Astrocyte (in vitro differentiated cells and primary cell): ENCODE measurements at places on chromosomes 4 and X.

DNA sequence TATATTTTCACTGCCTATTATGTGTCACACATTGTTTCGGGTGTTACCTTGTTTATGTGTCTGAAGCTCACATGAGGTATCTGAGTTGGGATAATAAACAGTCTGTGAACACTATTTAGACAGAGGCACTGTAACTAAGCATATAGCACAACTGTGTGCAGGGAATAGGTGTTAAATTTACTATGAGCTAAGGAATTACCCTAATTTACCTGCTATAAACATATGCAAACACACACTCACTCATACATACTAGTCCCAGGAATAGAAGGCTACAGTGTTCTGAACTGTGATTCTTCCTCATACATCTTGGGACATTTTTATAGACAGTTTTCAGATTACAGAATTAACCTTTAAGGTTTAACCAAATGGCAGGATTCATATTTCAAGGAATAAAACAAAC, 127.6 kb upstream of the SPANXN4 start:
- no peak for DNase-seq

DNA sequence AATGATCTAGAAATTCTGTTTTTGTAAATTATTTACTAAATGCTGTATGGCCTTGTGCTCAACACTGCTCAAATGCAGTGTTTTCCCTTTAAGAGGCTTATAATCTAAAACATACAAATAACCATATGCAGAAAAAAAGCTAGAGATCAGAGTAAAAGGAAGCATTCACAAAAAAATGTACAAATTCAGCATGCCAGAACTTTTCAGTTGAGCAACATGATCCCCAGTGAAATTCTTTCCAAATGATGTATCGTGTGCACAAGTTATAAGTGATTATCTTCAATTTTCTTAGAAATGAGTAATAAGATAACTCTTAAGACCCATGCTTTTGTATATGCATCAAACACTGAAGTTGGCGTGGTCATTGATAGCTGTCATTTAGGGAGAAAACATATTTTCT, 5.0 kb downstream of the GPC3 start:
- DNase-seq: no peak

- no peak for DNase-seq
Observed at GRCh38 chr4:102527695-102528283, 26.6 kb downstream of the NFKB1 start.

DNA sequence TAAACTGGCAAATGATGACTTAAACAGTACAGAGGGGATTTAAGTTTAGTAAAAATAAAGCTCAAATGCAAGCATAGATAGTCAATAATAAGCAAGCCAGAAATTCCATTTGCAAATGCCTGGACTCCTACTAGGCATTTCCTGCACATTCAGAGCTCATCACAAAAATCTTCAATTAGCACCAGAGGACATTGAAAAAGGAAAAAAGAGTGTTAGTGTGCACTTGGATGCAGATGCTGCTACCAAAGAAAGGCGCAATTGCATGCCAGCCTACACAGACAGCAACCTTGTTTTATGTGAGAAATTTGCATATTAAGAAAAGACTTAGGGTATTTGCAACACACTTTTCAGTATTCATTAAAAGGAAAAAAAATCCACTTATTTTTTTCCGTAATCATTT, 282.1 kb downstream of the GRIA2 start:
- DNase-seq: no peak

GRCh38 chrX:146224442-146224841, 406.8 kb downstream of the SLITRK2 start:
- DNase-seq: no peak

DNA sequence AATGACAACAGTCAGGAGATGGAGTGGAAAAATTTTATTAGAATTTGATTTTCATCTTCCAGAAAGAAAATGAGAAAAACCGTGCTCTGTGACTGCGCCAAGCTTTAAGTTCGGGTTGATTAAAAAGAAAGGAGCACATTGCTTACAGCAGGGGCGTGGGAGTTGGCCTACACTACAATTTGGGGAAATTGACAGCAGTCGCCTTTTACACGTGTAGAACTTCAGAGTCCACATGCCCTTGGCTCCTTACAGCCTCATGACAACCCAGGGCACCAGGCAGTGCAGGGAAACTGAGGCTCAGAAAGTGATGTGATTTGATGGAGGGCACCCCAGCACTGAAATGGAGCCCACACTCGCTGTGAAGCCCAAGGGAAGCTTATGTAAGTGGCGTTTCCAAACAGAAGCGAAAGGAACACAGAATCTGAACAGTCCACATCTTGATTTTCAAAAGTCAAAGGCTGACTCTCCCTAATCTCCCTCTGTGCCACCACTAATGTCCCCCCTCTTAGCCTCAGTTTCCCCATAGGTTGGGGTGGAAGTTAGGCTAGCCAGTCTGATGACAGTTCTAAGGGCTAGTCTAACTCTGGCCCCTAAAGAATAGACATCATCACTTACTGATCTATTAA, 5.5 kb downstream of the PPP2R2C start:
- no peak for DNase-seq

GRCh38 chr4:147799986-147800555, 68.2 kb downstream of the ARHGAP10 start:
- peak; percentile 36 for DNase-seq

GRCh38 chrX:119337201-119337600, 61.9 kb upstream of the SLC25A43 start:
- no peak for DNase-seq

GRCh38 chrX:14591976-14592375, 62.6 kb downstream of the GLRA2 start:
- peak; percentile 10 for DNase-seq

DNA sequence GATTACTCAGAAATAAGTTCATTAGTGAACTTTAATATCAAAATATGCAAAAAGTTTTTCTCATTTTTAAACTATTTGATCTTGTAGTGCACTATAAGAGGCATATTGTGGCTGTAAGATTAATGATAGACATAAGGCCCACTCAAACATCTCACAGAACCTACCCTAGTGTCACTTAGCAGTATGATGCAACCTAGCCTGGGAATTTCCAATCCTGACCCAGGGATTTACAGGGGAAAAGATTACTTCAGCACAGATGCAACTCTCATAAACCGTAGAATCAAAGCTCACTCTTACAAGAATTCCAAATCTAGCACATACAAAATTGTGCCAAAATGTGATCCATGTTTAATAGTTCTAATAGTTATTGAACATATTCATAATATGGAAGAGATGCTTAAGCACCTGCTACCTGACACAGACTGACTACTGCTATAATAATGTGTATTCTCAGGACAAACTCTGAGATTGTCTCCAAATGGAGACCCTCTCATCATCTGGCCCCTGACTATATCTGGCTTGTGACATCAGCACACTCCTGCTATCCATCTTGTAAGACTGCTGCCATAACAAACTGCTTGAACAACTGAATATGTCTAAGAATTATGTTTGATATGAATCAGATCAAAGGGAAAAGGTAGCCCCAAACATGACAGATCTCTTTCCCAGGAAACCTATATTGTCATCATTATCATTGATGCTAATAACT, 271.9 kb downstream of the PABPC4L start:
- no peak for DNase-seq

GRCh38 chrX:118239178-118239870, 106.6 kb upstream of the WDR44 start:
- DNase-seq: peak; percentile 27

DNA sequence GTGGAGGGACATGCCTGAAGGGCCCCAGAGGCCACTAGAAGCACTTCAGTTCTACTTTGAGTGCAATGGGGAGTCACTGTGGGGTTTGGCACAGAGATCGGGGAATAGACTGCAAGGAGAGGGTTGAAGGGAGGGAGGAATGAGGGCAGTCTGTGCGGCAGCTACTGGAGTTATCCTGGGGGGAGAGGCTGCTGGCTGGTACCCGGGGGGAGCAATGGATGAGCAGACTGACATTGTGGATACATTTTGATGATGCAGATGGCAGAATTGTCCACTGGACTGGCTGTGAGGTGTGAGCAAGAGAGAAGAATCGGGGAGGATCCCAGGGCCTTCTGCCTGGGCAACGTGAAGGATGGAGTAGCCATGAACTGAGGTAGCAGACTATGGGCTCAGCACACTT, 2.8 kb upstream of the MAMLD1 start:
- no peak for DNase-seq

GRCh38 chr4:183986291-183986970, 81.3 kb downstream of the STOX2 start:
- DNase-seq: no peak

GRCh38 chr4:59179372-59179771, 2020.8 kb upstream of the ADGRL3 start:
- no peak for DNase-seq

DNA sequence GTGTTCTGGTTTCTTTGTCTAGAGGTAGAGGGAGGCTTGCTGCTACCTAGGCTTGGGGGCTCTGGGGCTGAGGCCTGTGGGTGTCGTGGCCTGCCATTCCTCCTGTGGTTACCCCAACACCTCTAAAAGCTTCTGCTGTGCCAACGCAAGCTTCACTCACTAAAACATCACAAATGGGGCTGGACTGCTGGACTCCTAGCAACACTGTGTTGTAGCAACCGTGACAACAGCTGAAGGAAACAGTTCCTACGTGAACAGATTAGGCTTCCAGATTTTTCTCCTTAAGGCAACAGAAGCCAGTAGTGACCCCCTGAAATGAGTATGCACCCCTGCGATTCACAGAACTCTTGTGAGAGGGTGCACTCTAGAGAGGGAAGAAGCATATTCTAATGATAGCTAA, 138.3 kb upstream of the TEX13D start:
- no peak for DNase-seq

DNA sequence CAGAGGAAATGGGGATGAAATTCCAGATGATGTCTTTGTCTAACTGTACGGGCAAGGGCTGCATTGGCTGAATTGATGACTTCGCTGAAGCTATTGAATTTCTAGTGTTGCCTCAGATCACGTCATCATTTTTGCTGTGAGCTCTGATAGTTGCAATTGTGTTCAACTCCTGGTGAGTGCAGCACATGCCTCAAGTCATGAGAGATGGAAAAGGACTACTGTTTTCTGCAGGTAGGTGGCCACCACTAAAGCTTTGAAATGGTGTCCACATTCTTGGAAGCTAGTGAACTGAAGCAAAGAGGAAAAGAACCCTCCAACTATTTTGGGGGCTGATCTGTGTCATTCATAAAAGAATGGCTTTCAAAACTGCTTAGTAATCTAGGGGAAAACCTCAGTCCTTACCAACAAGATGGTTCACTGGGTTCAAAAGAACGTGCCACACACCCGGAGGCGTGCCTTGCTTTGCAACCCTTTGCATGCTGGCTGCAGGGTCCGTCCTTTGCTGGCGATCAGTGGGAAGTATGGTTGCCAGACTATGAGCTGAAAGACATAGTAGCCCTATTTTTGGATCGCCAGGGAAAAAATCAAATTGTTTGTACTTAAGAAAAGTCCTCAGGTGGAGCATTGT, 88.1 kb upstream of the STOX2 start:
- no peak for DNase-seq

DNA sequence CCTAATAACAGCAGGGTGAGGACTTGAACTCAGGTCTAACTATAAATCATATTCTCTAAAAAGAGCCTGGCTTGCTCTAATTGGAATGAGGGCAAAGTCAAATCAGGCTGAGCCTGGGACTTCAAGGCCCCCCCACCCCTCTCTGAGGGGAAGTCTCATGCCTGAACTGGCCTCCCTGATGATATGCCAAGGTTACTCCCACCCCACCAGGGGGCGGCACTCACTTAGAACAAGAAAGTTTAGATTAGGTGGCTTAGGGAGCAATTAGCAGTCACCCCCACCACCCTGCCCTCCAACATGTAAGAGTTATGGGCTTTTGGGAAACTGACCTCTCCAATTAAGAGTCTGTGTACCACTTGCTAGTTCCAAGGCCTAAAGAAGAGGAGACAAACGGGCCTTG, 2.7 kb downstream of the FOXO4 start:
- DNase-seq: no peak

DNA sequence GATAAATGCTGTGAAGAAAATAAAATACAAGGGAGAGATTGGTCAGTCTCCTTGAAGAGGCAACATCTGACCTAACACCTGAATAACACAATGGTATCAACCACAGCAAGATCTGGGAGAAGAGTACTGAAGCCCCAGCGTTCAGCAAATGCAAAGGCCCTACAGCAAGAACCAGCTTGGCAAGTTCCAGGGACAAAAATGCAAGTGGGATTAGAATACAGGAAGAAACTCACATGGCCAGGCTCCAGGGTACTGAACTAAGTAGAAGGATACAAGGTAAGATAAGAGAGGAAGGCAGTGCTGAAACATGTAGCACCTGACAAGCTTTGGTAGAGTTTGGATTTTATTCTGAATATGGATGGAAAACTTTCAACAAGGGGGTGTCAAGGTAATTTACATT, 3.6 kb downstream of the SMIM14 start:
- DNase-seq: no peak

DNA sequence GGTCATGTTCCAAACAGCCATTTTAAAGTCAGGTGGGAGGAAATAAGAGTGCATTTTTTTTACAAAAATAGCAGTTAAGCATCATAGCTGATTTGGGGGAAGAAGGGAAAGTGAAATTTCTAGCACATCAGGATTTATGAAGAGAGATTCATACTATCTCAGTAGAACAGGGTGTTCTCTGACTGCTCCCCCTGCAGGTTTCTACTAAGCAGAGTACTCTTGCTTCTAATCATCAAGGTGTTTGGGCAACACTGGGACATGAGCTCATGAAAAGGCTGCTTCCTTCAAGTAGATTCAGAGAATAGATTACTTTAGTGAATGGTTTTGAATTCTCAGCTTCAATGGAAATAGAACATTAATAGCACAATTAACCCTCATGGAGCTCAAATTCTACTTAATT, 591.4 kb upstream of the PCDH10 start:
- no peak for DNase-seq

DNA sequence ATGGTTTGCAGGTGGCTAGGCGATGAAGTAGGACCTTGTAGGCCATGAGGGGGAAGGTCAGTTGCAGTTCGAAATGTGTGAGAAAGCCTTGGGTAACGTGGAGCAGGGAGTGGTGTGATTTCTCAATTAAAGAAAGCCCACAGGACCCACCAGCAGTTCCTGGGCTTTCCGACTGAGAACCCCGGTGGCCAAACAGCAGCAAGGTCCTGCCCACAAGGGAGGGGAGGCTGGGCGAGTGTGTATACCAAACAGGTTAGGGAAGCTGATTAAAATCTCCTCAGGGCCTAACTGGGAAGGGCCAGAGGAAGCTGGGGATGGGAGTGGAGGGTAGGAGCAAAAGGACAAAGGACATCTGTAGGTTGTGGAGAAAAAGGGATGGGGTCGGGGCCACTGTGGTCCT, 2.4 kb downstream of the ATP6AP1 start:
- no peak for DNase-seq

- no peak for DNase-seq
Observed at GRCh38 chr4:76515975-76516843, 81.2 kb downstream of the SHROOM3 start.

- DNase-seq: no peak
Observed at GRCh38 chr4:115334736-115335411, 221.5 kb upstream of the NDST4 start.

GRCh38 chrX:40998123-40998522, 87.1 kb upstream of the USP9X start:
- DNase-seq: no peak

- DNase-seq: no peak
Observed at GRCh38 chr4:42750091-42750490, 93.2 kb upstream of the ATP8A1 start.
